BE2C (cell line): ENCODE measurements at places on chromosomes 13 and 19.

DNA sequence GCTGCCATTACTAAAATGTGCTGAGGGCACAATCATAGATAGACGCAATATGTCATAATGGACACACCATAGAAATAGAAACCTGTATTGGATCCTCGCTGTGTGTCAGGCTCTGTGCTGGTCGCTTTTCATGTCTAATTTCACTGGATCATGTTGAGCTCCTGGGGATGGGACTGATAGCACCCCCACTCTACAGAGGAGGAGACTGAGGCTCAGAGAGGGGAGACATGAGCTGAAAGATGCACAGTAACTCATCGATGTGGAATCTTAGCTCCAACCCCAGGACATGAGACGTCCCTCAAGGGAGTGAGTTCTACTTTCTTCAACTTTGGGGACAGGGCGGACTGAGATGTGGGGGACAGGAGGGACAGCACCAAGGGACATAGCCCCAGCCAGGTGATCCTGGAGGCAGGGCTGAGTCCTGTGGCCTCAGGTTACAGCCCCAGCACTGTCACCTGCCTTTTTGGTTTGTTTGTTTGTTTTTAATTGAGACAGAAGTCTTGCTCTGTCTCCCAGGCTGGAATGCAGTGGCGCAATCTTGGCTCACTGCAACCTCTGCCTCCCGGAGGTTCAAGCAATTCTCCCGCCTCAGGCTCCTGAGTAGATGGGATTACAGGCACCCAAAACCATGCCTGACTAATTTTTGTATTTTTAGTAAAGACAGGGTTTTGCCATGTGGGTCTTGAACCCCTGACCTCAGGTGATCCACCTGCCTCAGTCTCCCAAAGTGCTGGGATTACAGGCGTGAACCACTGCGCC, 6.6 kb upstream of the GIPC1 start:
- DNase-seq = no peak

DNA sequence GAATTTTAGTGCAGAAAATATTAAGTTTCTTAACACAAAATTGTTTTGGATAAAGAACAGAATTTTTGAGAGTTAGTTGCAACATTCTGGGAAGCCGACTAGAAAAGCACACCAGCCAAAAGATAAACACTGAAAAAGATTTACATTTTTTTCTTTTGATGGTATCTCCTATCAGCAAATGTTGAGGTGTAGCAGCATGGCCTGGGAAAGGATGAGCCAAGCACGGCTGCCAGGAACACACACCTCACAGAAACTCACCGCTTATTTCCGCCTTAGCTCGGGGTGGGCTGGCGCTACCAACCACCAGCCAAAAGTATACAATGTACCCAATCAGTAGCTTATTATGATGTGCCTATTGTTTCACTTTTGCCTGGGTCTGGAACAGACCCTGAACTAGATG, 134.7 kb downstream of the MIPEP start:
- no peak for DNase-seq

DNA sequence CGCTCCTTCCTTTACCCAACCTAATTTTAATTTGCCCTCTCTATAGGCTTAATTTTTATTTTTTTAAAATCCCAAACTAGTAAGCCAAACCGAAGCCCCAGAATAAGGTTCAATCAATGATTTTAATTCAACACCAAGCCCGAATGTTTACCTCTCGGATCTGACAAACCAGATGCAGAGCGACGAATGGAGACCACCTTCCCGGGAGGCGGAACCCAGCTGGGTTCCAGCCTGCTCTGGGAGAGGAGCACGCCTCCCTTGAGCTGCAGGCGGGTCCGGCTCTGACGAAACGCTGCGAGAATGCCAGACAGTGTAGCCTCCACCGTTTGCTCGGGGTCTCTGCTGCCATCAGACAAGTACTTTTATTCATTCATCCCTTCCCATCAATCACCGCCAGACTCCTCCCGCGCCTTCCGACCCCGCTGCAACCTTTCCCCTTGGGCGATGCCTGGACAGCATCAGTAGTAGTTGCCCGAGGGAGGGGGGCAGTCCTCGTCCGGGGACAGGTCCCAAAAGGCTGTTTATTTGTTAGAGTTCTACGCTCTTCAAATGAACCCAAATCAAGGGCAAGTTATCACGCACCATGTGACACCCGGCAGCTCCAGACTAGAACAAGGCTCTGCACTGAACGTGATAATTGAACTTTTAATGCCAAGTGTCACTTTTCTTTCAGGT, 752 bp upstream of the EDNRB start:
- peak; percentile 26 for DNase-seq

DNA sequence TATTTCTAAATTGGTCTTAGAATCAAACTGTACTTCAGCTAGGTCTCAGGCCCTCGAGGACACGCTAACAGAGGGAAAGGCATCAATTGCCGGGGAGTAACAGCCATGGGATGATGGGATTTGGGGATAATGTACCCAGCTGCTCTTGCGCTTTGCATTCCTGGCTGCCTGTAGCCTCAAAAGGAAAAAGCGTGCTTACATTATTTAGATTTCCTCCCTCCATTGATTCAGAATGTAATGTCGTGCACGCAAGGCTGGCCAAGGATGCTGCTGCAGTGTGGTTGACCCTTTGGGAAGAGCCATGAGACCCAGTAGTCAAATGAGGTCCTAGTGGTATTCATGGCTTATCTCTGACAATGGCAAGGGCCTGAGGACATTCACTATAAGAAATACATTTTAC, 95.1 kb downstream of the SLC7A1 start:
- DNase-seq = no peak

- DNase-seq = no peak
Observed at GRCh38 chr13:105033999-105034398, 1501.5 kb downstream of the EFNB2 start.

- DNase-seq = peak; percentile 58
Observed at GRCh38 chr19:18408053-18408476, 10.6 kb upstream of the LRRC25 start.

DNA sequence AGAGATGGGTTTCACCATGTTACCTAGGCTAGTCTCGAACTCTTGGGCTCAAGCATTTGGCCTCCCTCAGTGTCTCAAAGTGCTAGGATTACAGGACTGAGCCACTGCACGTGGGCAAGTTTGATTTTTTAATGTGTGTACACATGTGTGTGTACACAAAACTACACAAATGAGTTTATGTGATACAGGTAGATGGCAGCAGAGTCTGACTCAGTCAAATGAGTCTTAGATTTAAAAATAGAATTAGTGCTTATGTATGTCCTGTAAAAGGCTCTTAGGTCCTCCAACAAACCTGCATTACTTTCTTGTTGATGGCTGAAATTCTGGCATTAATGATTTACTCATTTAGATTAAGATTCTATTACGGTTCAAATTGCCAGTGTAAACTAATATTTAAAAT, 293.7 kb downstream of the PCDH17 start:
- no peak for DNase-seq
